ENCODE measurements at places on chromosomes 1 and 21.

- DNase-seq, result no peak
These were observed 933 bp downstream of the ANKRD34A start for GRCh38 chr1:145963265-145964019.

- DNase-seq, result no peak
These were observed 91.6 kb downstream of the GALNT2 start for GRCh38 chr1:230158415-230159291.

GRCh38 chr1:231544943-231545592, 16.6 kb downstream of the TSNAX start:
- DNase-seq, result no peak

- no peak for DNase-seq
These were observed 136.8 kb downstream of the RHOU start for GRCh38 chr1:228872080-228872479.

- DNase-seq, result no peak
These were observed 61.3 kb upstream of the BACH1 start for GRCh38 chr21:29237110-29238052.

DNA sequence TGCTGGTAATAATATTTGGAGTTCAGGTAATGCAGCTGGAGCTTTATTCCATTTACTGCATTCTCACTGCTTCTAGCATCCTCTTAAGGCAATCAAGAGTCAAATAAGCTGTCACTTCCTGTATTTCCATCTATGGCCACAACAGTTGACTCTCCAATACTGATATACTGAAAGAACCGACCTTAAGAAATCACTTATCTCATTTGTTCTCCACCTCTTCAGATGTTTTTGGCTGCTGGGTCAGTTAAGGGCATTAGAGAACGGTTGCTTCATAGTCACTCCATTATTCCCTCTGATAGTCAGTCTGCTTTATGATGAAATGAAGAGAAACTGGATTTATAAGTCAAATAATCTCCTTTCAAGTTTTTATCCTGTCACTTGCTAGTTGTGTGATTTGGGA, 14.2 kb upstream of the RGS4 start:
- no peak for DNase-seq

- no peak for DNase-seq
These were observed 48.3 kb downstream of the DDR2 start for GRCh38 chr1:162680419-162681121.

GRCh38 chr1:225942574-225942973, 1.6 kb upstream of the LEFTY2 start:
- DNase-seq, result no peak

DNA sequence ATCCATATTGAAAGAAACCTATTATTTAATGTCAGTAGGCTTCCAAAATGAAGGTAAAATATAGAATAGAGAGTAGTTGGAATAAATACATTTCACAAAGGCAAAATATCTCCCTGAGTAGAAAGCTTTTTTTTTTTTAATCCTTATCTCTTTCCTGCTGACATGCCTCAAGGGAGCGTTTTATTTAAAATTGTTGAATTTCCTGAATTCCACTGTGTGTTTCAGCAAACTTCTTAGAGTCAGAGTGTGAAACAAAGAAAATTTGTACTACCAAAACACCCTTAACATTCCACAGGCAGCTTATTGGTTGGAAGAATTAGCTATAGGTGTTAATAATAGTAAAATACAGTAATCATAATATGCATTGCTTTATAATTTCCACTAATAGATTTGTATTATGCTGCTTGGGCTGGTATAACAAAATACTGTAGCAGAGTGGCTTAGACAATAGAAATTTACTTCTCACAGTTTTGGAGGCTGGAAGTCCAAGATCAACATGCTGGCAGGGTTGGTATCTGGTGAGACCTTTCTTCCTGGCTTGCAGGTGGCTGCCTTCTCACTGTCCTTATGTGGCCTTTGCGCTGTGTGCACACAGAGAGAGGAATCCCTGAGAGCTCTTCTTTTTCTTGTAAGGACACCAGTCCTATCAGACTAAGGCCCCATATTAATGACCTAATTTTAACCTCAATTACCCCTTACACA, 468.4 kb upstream of the C1orf87 start:
- DNase-seq, result no peak

DNA sequence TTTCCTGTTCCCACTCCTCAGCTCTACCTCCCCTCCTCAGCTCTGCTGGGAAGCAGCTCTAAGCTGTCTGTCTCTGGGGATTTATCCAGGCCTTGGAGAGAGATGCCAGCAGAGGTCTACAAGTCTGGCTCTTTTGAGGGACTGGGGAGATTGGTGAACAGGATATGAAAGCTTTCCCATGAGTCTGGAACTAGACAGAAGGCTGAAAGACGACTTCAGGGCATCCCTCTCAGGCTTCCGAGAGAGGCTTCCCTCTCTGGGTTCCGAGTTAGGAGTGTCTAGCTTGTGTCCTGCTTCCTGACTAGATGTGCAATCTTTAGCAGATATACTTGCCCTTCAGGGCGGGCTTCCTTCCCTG, 733 bp downstream of the TMEM35B start:
- no peak for DNase-seq

- DNase-seq, result no peak
These were observed 55.3 kb downstream of the NME7 start for GRCh38 chr1:169312084-169312954.

DNA sequence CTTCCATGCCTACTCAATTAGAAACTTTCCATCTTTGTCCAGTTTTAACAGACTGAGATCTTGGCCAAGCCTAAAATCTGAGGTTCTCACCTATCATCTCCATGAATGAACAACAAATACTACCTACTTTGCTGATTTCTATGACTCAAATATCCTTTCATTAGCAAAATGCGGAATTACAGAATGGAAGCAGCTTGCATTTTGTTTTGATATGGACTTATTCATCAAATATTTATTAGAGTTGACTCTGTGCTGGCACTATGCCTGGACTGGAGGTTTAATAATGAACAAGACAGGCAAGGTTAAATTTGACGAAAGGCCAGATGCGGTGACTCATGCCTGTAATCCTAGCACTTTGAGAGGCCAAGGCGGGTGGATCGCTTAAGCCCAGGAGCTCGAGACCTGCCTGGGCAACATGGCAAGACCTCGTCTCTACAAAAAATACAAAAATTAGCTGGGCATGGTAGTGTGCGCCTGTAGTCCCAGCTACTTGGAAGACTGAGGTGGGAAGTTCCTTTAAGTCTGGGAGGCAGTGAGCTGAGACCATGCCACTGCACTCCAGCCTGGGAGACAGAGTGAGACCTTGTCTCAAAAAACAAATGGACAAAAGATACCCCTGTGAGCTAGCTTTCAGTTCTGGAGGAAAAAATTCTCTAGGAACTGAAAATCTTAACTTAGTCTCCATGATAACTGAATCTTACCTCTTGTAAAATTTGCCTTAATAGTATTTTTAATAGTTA, 29.4 kb upstream of the SOD1 start:
- no peak for DNase-seq

GRCh38 chr1:214209260-214209808, 71.6 kb upstream of the SMYD2 start:
- no peak for DNase-seq

DNA sequence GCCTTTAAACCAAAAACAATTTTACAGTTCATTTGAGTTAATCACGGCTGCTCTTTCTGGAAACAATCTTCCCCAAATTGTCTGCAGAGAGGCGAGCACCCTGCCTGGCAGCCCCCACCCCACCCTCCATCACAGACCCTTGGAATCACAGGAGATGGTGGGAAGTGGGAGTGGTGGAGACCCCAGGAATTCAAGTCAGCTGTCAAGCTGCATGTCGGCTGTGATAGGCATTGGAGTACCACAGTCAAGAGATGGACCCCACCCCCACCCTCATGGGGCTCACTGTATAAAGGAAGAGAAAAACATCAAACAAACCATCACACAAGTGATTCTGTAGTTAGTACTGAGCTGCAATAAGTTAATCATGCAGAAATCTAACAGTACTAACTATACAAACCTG, 360.4 kb downstream of the MATN1 start:
- no peak for DNase-seq

GRCh38 chr1:55040083-55040932, 960 bp downstream of the PCSK9 start:
- DNase-seq, result no peak

- DNase-seq, result no peak
These were observed 103.9 kb downstream of the CASZ1 start for GRCh38 chr1:10692401-10693021.

DNA sequence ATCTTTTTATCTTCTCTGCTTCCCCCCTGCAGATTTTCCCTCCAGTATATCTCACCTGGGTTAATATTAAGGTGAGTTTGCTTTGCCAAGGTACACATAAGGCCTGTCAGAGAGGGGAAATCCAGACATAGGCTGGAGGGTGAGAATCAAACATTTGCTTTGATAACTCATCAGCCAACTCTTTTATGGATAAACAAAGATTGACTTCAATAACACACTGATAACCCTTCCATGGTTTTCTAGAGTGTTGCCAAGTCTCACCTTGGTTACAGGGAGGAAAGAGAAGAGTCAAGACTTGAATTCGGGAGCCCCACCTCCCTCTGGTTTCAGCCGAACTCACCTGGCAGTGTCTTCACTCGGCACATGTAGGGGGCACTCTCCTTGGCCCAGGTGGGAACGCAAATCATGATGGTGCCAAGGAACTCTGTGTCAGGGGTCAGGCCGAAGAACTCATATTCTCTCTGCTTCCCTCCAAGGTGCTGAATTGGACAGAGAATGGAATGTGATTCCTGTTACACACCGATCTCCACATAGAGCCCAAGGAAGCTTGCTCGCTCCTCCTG, 15.1 kb downstream of the IL22RA1 start:
- no peak for DNase-seq

DNA sequence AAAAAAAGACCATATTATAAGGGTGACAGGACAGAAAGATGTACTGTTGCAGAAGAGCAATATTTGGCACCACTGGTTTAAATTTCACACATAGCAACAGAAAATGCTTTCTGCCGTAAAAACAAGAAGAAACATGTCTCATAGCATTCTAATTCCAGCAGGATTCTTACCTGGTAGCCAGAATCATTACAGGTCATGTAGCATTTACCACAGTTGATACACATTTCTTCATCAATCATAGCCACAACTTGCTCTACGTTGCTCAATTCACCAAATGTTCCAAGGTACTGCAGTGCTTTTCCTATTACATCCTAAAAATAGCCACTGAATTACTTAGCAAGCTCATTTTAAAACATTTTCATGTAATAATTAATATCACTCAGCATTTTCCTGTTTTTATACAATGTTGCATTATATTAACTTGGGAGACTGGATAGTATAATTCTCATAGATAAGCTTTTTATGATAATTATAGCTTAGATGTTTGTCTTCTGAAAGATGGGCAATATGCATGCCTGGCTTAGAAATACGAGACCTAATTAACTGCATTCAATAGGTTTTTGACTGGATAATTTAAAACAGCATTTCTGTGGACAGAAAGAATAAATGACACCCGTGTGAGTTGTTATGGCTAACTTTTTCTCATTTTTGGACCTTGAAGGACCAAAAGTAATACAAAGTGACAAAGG, 360.7 kb downstream of the PTBP2 start:
- no peak for DNase-seq

- DNase-seq, result peak; percentile 10
These were observed 3.1 kb upstream of the TACSTD2 start for GRCh38 chr1:58580186-58580585.

DNA sequence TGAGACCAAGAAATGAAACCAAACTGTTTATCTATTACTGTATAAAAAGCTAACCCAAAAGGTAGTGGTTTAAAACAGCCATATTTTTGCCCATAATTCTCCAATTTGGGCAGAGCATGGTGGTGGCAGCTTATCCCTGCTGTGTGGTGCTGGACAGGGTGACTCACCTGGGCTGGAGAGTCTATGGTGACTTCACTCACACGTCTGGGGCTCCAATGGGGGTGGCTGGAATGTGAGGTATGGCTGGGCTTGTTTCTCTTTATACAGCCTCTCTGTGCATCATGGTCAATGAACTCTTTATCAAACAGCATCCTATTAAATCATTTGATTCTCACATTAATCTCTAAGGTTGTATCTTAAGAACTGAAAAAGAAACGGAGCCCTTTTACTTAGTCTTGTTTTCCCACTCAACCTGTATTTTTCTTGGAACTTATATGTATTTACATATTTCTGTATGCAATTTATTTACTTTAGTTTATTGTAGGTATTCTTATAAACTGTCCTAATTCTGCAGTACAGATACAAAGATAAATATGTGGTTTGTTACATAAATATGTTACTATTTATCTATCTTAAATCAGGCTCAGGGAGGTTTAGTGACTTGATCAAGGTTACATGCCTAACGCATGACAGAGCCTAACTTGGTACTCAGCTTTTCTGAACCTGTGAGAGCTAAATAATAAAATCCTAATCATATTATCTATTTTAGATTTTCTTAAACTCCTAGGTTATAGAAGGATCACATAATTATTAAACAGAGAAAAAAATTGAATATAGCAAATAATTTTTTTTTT, 37.5 kb upstream of the WLS start:
- no peak for DNase-seq

DNA sequence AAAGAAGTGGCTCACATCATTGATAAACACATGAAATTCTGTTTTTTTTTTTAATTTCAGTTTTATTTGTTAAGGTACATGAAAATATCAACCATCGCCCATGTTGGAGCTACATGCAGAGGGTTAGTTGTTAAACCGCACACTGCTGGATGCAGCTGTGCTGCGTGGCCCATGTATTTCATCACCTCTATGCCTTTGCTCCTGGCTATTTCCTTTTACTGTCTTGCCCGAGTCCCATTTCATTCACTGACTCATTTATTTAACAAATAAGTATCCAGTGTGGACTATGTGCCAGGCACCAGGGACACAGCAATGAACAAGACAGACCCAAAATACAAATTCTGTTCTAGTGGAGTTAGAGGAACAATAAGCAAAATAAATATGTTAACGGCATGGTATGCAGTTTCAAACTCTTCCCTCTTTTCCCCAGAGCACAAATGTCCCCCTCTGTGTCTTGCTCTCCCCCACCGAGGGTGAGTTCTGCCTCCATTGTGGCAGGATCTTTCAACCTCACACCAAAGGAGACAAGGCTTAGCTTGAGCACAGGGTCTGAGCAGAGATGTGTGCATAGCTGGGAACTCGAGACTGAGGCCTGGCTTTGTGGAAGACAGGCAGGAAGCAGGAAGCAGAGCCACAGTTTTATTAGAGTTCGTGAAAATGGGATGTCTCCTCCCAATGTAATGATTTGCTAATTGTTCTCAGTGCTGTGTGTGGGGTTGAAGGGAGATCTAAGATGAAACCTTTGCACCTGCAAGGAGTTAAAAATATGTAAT, 44.6 kb downstream of the MAN1C1 start:
- no peak for DNase-seq
